Hypothalamus (tissue), 51 donors: ENCODE measurements at places on chromosomes 5 and 9.

DNA sequence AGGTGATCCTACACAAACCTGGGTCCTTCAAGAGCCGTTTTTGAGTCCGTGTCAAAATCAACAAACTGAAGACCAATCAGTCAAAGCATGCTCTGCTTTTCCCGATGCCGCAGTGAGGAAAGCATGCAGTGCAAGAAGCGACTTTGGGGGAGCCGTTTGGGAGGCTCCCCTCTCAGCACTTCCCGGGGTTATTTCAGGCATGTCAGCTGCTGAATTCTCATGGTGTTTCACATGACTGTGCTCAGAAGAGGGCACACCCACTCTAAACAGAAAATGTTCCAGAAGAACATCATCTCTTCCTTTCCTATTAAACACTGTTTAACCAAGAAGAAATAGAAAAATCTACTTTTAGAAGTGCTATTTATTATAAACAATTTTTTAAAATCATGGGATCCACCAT is 125.5 kb downstream of the EPB41L4A start:
- DNase-seq: no peak

DNA sequence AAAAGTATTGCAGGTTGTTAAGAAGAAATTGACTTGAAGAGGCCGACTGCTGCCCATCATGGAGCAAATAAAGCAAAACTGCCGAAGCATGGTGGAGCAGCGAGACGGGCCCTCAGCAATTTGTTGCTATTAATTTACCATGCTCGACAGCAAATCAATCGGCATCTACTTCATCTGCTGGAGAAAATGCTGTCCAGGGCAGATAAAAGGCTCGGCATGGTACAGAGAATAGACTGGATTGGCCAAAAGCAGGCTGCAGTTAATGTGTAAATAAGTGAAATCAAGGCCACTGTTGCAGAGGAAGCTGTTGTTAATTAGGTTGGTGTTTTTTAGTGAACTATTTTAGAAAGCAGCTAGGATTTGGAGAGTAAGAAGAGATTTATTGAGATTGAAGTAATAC is 8.3 kb downstream of the TLE4 start:
- DNase-seq: no peak

DNA sequence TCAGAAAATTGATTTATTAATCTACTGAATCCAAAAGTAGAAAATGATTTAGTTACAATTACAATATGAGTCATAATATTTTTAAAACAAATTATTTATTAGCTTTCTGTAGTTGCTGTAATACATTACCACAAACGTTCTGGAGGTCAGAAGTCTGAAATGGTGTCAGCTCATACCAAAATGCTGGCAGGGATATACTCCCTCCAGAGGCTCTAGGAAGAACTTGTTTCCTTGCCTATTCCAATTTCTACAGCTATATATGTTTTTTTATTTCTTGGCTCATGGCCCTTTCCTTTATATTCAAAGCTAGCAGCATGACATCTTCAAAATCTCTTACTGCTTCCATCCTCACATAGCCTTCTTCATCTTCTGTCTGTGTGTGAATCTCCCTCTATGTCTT is 667.9 kb upstream of the ITGA1 start:
- DNase-seq: no peak

- no peak for DNase-seq
These were observed 59.2 kb downstream of the TTLL11 start for GRCh38 chr9:122033775-122034373.

- DNase-seq: no peak
These were observed 15.3 kb downstream of the IFNA5 start for GRCh38 chr9:21289848-21290247.

DNA sequence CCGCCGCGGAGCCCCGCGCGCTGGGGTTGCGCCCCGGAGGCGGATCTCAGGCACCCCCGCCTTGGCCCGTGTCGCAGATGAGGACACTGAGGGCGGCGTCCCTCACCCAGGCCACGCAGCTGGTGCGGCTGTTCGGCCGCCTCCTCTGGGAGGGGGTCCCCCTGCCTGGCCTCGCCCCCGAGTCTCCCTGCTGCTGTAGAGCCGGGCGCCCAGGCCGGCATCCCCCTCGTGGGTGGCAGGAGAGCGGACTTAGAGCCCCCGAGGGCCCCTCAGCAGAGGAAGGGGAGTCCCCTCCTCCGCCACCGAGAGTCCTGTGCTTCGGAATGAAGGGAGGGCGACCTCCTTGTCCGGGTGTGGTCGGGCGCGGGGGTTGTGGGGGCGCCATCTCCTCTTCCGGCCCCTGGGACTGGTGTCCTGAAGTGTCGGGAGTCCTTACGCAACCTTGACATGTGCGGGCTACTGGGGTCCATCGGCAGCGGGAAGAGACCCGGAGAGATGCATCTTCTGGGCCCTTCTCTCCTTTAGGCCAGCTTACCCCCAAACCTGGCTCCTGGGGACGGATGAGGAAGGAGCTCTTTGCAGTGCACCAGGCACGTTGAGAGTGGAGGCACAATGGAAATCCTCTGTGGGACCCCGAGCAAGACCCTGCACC is 11.7 kb upstream of the EXOSC2 start:
- DNase-seq: no peak

DNA sequence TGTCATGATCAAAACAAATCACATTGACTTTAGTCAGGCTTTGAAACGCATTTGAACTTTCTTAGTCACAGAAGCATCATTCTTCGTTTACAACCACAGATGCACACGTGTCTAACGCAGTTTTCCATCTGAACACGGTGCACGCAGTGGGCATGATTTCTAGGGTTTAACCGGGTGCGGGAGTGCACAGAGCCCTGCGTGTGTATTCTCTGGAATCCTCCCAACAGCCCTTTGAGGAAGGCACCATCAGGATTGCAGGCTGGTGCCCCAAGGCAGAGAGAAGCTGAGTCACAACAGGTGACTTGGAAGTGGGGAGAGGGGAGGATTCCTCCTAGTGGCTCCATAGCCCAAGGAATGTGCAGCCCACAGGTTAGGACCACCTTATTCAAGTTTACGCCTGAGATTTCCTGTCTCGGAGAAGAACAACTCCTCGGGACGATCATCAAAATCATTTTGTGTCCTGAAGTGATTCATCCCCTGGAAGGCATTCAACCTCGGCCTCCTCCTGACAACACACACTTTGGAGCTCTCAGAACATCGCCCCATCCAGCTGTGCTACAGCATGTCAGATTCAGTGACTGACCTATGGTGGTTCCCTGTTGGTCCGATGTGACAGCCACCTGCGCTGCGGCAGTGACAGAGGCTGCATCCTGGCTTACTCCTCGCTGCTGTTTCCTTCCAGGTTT is 13.1 kb downstream of the ROPN1L start:
- no peak for DNase-seq

- no peak for DNase-seq
These were observed 17.6 kb downstream of the TRIM14 start for GRCh38 chr9:98101416-98101815.

- no peak for DNase-seq
These were observed 555.2 kb upstream of the GRAMD2B start for GRCh38 chr5:125868036-125868435.

GRCh38 chr5:113974976-113975375 is 386.9 kb upstream of the KCNN2 start:
- no peak for DNase-seq

GRCh38 chr9:37902796-37903646 is 906 bp downstream of the SLC25A51 start:
- DNase-seq: no peak

GRCh38 chr5:31909073-31909472 is 265.0 kb downstream of the GOLPH3 start:
- DNase-seq: no peak

DNA sequence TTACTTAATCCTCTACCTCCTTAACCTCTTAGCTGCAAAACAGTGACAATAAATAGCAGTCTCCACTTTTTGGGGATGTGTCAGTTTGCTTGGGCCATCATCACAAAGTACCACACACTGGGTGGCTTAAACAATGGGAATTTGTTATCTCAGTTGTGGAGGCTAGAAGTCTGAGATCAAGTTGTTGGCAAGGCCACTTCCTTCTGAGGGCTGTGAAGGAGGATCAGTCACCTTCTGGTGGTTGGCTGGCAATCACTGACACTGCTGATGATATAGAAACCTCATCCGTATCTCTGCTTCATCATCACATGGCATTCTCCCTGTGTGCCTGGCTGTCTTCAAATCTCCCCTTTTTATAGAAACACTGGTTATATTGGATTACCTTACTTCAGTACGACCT is 187.1 kb upstream of the TBC1D2 start:
- DNase-seq: no peak

GRCh38 chr9:109245310-109245897 is 75.5 kb downstream of the EPB41L4B start:
- no peak for DNase-seq

DNA sequence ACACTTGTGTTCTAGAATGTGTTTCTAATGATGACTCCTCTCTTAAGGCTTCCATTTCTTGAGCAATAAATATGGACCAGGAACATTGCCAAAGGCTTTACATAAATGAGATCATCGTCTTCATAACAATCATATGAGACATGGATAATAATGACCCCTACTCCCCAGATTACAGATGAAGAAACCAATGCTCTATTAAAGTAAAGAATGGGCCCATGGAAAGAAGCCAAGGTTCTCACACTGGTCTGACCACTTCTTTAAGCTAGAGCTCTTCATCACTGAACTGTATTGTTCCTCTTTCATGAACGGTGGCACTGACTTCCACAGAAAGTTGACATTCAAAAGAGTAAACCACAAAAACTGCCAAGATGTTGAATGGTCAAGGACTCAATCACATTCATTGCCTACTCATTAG is 65.3 kb downstream of the MARCHF3 start:
- DNase-seq: no peak

GRCh38 chr5:135971701-135972100 is 16.9 kb upstream of the LECT2 start:
- DNase-seq: no peak

DNA sequence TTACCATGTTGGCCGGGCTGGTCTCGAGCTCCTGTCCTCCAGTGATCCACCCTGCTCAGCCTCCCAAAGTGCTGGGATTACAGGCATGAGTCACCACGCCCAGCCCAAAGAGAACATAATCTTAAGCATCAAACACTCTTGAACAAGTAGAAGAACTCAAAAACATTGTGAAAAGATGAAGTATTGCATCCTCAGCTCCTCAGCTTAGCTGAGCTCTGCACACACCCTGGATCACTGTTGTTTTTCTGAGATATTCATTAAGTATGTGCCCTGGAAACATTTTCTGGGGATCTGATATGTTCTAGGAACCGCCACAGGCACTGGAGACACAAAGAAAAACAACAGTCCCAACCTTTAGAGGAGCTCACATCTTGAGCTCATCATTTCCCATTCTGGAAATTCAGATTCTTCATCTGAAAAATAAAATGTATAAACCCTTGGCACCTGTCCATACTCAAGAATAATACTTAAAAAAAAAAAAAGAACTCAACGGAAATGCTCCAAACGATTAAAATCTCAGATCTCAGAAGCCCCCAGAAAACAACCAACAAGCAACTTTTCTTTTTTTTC is 62.2 kb upstream of the ZNF462 start:
- no peak for DNase-seq

DNA sequence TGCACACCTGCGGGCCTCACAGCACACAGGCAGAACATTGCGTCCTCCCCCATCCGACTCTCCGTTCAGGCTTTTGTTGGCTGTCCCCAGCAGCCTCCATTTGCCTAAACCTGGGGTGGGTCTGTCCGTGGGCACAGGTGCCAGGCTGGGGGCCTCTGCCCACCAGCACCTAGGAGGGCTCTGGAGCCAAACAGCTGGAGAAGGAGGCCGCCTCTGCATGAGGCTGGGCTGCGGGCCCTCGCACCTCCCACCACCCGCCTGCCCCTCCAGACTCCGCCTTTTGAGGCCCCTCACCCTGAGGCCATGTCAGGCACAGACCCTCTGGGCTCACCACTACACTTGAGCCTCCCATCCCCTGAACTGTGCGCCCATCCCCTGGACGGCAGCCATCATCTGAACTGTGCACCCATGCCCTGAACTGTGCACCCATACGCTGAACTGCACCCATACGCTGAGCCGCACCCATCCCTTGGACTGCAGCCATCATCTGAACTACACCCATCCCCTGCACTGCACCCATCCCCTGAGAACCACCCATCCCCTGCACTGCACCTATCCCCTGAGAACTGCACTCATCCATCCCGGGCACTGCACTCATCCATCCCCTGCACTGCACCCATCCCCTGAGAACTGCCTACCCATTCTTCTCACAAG is 98.0 kb upstream of the OTULINL start:
- no peak for DNase-seq

DNA sequence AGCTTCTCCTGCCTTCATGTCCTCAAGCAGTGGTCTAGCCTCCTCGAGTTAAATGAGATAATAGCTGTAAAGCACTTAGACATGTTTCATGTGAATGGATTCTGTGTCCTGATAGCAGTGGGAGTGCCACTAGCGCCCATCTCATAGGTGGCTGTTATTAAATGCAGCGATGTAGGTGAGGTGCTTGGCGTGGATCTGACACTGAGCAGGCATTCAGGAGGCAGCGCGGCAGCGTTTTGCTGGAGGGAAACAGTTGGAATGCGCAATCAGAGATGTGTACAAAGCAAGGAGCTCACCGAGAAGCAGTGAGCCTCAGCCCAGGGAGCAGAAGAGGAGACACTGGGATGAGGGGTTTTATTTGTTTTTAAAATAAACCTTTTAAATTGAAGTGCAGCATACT is 106.6 kb downstream of the RGS3 start:
- no peak for DNase-seq

DNA sequence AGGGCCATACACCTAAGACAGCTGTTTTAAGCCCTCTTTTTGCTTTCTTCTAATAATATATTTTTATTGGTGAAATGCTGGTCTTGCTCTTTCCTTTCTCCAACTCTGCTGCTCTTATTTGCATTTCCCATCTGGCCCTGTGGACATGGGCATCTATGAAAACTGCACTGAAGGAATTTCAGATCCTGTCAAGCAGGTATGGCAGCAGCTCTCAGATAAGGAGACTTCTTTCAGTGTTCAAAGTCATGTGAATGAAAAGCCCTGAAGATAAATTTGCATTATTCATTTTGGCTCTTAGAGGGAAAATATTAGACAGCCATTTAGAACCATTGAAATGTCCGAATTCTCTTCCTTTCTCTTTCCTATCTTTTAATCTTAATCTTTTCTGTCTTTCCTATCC is 668.0 kb upstream of the RIOK2 start:
- no peak for DNase-seq

- no peak for DNase-seq
These were observed 72.1 kb downstream of the BAAT start for GRCh38 chr9:101312661-101313060.

DNA sequence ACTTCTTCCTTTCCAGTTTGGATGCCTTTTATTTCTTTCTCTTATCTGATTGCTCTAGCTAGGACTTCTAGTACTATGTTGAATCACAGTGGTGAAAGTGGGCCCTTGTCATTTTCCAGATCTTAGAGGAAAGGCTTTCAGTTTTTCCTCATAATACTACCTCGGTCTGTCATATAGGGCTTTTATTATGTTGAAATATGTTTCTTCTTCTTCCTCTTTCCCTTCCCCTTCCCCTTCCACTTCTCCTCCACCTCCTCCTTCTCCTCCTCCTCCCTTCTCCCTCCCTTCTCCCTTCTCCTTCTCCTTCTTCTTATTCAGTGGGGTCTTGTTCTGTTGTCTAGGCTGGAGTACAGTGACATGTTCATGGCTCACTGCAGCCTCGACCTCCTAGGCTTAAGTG is 9.2 kb upstream of the TERT start:
- no peak for DNase-seq
